Liver (tissue), 10 donors: ENCODE measurements at places on chromosomes 7 and 10. TPM values are rescaled to one million over a fixed set of nuclear protein-coding genes. Genes with fewer than 3 reads are reported as not detected.

- no peak for DNase-seq
Measured at GRCh38 chr7:101377189-101377736, 14.6 kb downstream of the COL26A1 start.

DNA sequence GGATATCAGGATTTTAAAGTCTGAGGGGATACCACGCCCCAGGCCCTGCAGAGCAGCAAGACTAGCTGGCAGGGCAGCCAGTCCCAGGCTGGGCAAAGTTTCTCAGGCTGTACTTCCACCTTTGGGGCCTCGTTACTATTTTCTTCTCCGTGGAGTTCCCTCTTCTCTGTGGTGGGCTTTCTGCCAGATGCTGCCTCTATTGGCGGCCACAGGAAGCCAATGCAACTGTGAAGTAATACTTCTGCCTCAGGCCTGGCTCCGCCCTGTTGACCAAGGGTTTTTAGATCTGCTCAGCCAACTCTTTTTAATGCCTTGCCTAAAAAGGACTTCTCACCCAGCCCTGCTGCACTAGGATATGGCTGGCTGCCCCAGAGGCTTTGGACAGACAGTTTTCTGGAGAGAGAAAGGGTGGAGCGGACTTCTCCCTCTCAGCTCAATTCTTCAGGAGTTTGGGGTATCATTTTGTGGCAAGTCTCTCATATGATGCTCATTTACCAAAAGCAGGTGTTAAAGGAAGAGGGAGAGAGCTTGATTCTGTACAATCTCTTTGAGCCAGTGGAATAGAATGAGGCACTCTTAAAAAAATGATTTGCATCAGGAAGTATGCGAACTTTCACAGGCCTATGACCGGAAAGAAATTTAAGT lies 67.4 kb downstream of the HHEX start:
- DNase-seq = peak; percentile 41

GTF2I gene
- 97.9 TPM for total RNA-seq

ACTA2 gene
- 182 TPM for total RNA-seq

DNA sequence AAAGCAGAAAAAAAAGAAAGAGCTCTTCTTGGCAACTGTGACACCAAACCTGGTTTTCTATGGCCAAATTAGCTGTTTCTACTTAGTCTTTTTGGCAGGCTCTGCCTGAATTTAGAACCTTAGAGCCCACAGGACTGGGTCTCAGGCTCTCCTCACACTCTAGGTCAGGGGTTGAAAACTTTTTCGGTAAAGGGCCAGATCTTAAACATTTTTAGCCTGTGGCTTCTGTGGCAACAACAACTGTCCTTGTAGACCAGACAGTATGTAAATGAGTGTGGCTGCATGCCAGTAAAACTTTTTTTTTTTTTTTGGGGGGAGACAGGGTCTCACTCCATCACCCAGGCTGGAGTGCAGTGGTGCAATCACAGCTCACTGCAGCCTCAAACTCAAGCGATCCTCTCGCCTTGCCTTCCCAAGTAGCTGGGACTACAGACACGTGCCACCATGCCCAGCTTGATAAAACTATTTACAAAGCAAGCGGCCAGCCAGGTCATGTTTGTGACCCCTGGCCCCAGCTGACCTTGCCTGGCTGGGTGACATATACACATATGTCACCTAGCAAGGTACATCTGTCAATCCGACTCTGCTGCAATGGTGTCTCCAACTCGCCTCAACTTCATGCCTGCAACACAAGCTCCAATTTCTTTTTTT lies 17.4 kb downstream of the KPNA7 start:
- peak; percentile 70 for DNase-seq
